ENCODE measurements at places on chromosomes 2 and 18.
A peak's percentile ranks its signal among the peaks of the same experiment; 100 is the strongest.

DNA sequence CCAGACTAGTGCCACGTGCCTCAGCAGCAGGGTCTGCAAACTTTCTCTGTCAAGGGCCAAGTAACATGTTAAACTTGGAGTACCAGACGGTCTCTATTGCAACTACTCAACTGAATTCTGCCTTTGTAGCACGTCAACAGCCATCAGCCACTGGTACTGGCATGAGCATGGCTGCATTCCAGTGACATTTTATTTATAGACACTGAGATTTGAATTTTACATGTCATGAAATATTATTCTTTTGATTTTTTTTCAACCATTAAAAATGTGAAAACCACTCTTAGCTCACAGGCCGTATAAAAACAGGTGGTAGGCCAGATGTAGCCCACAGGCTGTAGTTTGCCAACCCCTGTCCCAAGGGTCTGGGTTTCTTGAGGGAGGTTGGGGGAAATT is 199.7 kb downstream of the TPGS2 start:
- no peak for DNase-seq

DNA sequence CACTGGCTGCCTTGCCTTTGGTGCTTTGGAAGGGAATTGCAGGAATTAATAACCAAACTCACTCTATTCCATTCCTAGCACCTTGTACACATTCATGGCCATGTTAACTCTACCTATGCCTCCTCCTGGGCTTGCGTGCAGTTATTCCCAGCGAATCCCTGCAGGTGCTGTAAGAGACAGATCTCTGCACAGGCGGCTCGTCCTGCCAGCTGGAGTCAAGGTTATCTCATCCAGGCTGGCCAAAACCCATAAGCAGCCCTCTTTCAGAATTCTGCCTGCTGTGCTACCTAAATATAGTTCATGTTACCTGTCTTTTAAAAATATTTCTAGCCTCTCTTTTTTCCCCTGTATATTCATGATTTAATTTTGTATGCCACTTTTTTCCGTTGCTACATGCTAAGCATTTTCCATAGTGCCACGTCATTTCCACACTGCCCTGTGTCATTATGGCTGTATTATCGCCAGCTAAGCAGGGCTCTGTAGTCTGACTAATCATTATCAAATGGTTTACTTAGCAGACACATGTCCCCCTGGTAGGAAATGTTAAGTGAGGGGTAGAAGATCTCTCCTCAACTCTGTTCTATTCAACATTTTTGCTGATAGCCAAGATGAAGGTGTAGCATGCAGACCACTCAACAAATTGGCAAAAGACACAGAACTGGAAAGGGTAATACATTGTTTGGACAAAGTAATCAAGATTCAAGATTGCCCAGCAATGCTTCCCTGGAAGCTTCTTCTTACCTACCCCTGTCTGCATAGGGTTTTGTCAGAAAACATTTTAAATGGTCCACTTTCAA is 79.7 kb upstream of the TAF1B start:
- DNase-seq, result no peak

DNA sequence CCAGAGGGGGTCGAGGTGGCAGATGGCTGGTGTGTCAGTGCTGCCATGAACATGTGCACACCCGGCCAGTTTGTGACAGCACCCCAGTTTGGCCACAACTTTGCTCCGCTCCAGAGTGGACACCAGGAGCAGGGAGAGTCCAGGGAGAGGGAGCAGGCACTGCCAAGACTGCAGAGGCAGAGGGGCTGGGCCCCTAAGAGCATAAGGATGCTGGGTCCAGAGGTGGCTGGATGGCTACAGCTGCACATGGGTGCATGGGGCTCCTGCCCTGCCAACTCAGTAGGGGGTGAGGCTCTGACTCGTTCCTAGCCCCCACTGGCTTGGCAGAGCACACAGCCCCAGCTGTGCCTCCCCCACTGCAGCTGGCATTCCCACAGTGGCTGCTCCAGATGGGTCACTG is 999.2 kb upstream of the CRIM1 start:
- no peak for DNase-seq

- no peak for DNase-seq
Observed at GRCh38 chr2:187586011-187586641, 31.9 kb upstream of the TFPI start.

DNA sequence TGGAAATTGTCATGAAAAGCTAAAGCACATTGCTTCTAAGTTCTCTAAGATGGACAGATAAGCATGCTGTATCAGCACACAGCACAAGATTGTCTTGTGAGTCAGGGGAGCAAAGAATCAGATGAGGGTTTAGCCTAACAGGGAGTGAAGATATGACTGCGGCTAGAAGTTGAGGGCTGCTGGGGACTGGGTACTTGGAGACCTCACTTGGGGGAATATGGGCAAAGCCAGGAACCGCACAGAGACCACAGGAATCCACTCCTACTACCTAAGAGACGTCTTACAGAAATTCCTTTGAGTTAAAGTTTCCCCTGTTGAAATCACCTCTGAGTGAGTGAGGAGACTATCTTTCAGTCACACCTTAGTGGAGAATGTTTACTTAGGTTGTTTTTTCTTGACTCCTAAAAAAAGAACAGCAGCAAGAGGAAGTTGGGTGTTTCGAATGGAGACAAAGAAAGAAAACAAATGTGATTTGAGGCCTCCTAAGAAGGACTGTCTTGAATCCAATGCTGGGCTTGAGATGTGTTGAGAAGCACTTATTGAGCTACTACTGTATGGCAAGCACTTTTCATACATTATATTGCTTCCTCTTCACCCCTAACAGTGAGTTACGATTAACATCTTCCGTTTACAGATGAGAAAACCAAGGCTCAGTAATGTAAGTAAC is 100.7 kb downstream of the ANKRD44 start:
- DNase-seq, result no peak

DNA sequence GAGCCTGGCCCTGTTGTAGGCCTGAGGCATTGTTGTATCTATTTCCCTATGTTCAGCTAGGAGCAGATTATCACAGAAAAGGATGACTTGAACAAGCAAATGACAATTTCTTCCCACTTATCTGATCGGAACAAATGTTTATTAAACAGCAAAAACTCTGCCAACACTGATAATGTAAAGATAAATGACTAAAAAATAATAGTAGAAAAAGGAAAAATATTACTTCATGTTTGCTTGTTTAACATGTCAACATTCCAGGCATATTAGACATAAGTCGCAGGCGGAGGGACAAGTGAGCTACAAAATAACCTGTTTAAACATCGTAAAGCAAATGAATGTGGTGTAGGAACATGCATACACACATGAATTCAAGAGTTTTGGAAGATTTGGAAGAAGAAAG is 257.9 kb downstream of the TMX3 start:
- no peak for DNase-seq

GRCh38 chr18:21203126-21203525 is 38.9 kb upstream of the GREB1L start:
- no peak for DNase-seq

- peak; percentile 1 for DNase-seq
Observed at GRCh38 chr2:27489118-27489497, 435 bp downstream of the IFT172 start.

GRCh38 chr2:240974771-240975572 is 23.4 kb upstream of the SNED1 start:
- DNase-seq, result no peak

GRCh38 chr2:208373460-208374089 is 33.0 kb upstream of the PTH2R start:
- peak; percentile 37 for DNase-seq

DNA sequence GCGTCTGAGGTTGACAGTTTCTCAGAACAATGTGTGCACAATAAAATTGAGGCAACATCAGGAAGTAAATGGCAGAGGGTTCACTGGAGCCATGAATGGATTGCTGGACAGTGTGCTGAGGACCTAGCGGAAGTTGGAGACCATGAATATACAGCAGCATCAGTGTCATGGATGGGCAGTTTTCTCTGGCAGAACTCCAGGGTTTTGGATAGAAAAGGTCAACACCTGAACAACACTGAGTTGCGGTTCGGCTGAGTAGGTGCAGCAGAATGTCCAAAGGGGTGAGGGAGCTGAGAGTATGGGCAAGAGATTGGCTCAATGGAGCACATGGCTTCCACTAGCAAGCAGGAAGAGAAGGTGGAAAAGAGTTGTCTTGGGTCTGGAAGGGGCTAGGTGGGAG is 73.7 kb downstream of the DNER start:
- no peak for DNase-seq

- no peak for DNase-seq
Observed at GRCh38 chr2:168662651-168663208, 139.7 kb upstream of the NOSTRIN start.

DNA sequence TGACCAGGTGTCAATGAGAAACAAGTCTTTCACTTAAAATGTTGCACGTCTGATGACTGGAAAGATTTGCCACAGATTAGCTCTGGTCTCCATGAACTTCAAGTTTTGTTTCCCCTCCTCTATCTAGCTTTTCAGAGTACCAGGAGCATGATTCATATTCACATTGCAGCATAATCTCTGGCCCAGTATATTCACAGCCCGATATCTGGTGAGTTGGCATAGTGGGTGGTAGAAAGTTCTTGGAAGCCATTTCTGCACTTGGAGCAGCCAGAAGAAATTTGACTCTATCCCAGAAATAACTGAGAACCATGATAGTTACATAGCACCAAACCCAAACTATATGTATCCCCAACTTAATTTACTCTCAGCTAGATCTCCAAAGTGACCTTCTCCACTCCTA is 503.9 kb downstream of the PID1 start:
- DNase-seq, result no peak

- no peak for DNase-seq
Observed at GRCh38 chr2:3449086-3449485, 69.6 kb downstream of the TRAPPC12 start.

DNA sequence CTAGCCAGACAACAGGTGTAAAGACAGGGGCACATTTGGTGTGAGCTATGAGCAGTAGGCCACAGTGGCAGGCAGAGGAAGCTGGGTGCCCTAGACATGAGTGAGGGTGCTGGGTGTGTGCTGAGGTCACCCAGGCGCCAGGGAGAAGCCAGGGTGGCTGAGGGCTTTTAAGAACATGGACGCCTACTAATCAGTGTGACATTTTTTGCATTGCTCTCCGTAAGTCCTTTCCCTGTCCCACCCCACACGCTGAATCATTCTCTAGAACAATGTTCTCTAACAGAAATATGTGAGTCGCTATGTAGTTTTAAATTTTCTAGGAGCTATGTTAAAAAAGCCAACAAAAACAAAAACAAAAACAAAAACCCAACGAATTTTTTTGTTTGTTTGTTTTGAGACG is 204.5 kb upstream of the REV1 start:
- no peak for DNase-seq

- no peak for DNase-seq
Observed at GRCh38 chr2:40034801-40035200, 255.7 kb upstream of the THUMPD2 start.

DNA sequence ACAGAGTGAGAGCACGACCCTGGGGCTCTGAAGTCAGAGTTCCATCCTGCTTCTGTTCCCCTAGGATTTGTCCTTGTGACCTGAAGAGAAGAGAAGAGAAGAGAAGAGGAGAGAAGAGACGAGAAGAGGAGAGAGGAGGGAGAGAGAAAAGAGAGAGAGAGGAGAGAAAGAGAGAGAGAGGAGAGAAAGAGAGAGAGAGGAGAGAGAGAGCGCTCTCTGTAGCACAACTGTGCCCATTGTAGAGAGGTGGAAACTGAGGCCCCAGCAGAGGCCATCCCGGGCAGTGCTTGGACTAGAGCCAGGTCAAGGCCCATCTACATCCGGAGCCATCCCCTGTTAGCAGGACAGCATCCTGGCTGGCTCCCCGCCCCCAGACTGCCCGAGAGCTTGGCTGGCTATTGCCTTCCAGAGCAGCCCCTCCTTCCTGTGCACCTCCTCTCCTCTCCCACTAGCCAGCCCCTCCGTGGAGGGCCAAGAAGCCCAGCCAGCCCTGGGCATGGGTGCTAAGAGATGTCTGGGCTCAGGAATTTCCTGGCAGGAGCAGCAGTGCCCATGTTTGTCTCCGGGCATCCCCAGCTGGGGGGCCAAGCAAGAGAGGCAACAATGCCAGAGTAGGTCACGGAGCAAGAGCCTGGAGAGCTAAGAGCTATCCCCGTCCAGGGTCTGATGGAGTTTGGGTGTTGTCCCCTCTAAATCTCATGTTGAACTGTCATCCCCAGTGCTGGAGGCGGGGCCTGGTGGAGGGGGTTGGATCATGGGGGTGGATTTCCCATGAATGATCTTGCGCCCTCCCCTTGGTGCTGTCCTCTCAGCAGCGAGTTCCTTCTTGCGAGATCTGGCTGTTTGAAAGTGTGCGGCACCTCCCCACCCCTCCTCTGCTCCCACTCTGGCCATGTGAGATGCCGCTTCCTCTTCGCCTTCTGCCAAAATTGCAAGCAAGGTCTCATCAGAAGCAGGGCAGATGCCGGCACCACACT is 18.2 kb upstream of the GPR55 start:
- DNase-seq, result no peak

GRCh38 chr2:73896362-73897239 is 3.8 kb downstream of the ACTG2 start:
- DNase-seq, result no peak

DNA sequence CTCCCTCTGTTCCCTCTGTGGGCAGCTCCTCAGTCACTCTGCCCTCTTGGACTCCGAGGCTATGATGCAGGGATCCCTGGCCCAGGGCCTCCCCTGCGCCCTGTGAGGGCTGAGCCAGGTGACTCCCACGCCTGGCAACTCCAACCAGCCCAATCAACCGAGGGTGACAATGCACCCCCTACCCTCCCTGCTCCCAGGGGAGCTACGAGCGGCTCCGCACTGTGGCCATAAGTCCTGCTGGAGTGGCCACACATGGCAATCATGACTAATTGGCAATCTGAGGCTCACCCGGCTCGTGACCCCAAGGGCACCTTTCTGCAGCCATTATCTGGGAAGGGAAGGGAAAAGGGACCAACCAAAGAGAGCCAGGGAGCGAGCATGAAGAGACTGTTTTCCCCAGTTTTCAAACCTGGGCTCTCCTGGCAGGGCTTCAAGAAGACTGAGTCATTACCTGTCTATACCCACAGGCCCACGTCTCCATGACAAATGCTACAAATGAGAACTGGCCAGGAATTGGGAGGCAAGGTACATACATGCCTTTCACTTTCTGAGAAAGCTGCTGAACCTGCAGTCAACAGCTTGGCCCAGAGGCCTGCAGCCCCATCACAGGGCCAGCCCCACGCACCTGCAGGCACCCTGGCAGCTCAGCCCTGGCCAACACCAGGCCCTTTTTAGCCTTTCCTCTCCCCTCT is 45.1 kb downstream of the RPL31 start:
- peak; percentile 32 for DNase-seq

Measured in HCT116 (cell line).